ENCODE measurements at places on chromosomes 3 and 15.

DNA sequence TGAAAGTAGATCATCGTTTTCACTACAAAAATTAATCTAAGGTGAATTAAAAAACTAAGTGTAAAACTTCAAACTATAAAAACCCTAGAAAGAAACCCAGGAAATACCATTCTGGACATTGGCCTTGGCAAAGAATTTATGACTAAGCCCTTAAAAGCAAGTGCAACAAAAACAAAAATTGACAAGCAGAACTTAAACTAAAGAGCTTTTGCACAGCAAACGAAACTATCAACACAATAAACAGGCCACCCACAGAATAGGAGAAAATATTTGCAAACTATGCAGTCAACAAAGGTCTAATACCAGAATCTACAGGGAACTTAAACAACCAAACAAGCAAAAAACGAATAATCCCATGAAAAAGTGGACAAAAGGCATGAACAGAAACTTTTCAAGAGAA is 302.0 kb downstream of the CHST2 start:
- no peak for DNase-seq

- DNase-seq: no peak
Observed at GRCh38 chr3:22947851-22948250, 255.3 kb upstream of the UBE2E2 start.

GRCh38 chr15:68897016-68897415 is 33.3 kb upstream of the SPESP1 start:
- no peak for DNase-seq

GRCh38 chr15:40286794-40287193 is 3.9 kb upstream of the ANKRD63 start:
- no peak for DNase-seq
